NCI-H1105 (cell line): ENCODE measurements at places on chromosomes 5 and 9.

DNA sequence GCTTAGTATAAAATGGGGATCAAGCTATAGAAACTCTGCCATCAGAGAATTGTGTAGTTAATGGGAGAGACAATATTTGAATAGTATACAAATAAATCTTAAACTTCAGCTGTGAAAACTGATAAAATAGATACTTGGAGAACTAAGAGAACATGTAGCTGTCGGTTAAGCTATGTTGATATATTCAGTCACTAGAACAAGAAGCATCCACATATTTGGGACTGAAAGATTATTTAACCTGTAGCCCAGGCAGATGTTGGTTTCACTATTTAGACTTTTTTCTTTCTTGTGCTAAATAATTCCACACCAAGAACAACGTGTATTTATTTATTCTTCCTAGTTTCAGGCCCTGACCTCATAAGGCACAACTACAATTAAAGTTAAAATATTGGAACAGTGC lies 521.0 kb upstream of the CCNG1 start:
- no peak for DNase-seq

- no peak for DNase-seq
Measured at GRCh38 chr9:135145312-135145711, 57.8 kb downstream of the OLFM1 start.

- no peak for DNase-seq
Measured at GRCh38 chr5:39427229-39427628, 2.4 kb upstream of the DAB2 start.

DNA sequence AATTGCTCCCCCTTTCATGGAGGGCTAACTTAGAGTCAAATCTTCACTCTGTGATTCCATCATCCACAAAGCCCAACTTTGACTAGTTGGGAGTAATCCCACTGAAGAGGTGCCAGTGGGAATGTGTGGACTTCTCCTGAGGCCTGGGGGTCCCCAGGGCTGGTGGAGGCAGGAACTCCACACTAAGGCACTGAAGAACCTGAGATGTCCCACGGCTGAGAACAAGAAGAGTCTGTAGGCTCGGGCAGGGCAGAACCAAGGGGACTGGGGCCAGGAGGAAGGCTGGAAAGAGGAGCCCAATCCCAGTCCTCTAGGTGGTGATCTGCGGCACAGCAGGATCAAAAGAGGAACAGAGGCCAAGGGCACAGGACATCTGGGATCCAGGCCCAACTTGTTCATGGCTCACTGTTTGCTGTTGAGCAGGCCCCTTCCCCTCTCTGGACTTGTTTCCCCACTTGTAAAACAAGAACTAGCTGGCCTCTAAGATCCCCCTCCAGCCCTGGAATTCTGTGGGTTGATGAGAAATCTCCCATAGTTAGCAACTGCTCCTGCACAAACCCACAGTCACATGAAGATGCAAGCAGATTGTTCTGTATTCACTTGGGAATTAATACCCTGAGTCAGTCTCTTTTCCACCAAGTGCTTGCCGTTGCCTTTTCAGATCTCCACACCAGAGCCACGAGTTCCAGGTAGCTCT lies 32.7 kb upstream of the ALDH1B1 start:
- no peak for DNase-seq

DNA sequence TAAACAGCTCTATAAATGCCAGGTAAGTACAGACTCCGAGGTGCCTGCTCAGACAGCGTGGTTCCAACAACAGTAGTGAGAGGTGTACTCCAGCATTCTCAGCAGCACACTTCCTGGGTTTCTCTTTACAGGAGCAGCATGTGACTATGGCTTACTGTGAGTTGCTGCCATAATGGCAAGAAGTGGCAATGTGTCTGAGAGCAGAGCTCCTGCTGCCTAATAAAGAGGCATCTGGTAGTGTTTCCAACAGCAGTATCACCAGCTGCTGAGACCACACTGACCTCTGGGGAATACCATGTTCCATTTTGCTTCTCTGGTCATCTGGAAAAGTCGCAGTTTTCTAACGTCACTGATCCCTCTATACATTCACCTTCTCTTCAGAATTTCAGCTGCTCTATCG lies 398.2 kb downstream of the SLCO4C1 start:
- DNase-seq, result no peak

DNA sequence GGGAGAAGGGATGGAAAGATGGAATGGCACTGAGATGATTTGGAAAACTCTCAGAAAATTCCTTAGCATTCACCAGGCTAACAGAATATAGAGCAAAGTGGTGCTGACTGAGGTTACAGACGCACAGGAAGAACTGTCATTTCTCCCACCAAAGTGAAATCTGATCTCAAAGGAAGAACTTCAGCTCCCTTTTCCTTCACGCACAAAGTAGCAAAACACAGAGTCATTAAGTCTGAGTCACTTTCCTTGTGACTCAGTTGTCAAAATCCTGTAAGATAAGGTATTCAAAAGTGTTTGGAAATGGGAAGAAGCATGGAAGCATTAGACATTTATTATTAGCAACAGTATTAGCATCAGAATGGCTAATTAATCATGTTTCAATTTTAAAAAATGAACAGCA lies 11.7 kb downstream of the MPDZ start:
- no peak for DNase-seq

- DNase-seq, result no peak
Measured at GRCh38 chr5:158940977-158941376, 158.7 kb downstream of the EBF1 start.

GRCh38 chr9:121434969-121435368 lies 64.7 kb downstream of the GGTA1 start:
- DNase-seq, result no peak

GRCh38 chr9:121499427-121500164 lies at the start of gene GGTA1:
Gene GGTA1, minus strand, starts transcription at chr9:121499844. Its CDS starts 31,922 bp downstream, at chr9:121467922.
- peak; percentile 51 for DNase-seq

DNA sequence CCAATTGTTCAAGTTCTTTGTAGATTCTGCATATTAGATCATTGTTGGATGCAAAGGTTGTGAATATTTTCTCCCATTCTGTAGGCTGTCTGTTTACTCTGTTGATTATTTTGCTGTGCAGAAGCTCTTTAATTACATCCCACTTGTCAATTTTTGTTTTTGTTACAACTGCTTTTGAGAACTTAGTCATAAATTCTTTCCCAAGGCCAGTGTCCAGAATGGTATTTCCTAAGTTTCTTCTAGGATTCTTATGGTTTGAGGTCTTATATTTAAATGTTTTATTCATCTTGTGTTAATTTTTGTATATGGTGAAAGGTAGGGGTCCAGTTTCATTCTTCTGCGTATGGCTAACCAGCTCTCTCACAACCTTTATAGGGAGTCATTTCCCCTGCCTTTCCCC lies 116.5 kb downstream of the CPLANE1 start:
- no peak for DNase-seq

- DNase-seq, result no peak
Measured at GRCh38 chr9:87494970-87495471, 2.6 kb upstream of the DAPK1 start.
